ENCODE measurements at places on chromosomes 6 and 20.

DNA sequence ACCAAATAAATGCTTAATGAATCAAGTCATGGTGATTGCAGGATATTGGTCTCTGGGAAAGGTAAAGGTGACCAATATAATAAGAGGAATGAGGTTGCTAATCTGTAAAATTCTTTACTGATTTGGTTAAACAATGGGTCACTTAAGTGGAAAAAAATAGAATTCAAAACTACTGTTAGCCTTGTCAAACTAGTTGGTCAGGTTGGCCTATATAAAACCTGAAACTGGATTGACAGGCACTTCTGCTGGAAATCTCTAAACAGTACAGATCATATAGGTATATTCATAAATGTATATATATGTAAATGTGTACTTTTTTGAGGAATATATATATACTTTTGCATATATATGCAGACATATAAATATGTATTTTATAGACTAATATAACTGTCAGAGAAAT lies 19.7 kb downstream of the PLCB4 start:
- DNase-seq = no peak

DNA sequence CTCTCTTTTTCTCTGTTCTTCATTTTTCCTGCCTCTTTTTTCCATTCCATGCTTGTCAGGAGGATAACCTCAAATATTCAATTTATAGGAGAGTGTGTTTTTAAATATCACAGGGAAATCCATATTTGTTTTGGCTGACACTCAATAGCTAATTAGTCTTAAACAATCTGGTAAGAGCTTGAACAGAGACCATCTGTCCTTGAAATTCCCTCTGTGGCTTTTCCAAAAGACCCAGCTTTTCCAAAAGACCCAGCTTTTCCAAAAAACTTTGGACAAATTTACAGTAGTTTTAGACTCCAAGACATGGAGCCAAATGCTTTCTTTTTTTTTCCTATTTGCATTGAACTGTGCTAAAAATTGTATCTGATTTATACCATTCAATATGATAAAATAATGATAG lies 127.4 kb upstream of the FAM83B start:
- no peak for DNase-seq

DNA sequence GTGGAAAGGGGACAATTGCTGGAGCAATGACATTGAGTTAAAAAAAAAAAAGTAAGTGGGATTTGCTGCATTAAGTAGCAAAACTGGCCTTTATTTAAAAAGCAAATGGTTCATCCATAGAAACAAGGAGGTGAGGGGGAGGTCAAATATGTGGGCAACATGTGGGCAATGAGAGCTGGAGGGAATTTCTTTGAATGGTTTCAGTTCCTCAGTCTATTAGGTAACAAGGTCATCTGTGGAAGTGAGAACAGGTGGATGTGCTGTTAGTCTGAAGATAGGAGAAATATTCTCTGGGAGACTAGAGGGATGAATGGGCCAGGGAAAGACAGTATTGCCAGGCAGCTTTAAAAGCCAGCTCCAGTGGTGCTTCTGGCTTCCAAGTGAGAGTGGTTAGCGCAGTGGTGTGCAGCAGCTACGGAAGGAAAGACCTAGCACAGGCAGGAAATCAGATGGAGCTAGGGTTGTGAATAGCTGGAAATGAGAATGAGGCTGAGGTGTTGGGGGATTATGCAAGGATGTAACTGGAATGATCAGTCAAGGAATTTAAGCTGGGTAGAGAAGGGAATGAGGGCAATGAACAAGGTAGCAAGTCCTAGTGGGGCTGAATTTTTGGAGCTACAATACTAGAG lies 727.6 kb downstream of the PTPRT start:
- DNase-seq = no peak

- DNase-seq = no peak
Measured at GRCh38 chr20:2237059-2237458, 58.7 kb upstream of the TGM3 start.

DNA sequence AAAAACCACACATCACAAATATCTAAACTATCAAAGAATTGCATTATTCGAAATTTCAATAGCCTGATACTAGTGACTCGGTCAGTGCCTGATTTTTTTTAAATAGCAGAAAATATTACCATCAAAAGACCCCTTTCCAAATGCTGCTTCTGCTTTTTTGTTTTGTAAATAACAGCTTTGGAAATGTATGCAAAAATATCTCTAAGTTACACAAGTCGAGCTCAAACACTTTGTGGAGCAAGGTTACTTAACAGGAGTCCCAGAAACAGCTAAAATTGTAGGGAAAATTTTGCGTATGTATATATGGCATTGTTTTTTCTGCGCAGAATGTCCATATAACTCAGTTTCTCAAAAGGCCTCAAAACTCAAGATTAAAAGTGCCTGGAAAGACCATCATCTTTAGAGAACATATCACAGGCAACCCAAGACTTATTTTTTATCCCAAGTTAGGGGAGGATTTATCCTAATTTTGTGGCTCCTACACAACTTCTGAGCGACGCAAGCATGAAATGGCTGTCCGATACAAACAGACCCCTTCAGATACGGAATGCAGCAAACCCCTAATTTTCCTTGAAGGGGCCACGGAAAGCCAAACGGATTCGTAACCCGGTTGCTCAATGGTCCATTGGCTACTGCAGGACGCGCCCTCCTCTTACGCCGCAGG lies 1.3 kb downstream of the CEP85L start:
- DNase-seq = no peak

- DNase-seq = no peak
Measured at GRCh38 chr20:39538317-39538716, 576.2 kb downstream of the DHX35 start.

GRCh38 chr20:49308875-49309274 lies 31.0 kb upstream of the ZNFX1 start:
- no peak for DNase-seq

DNA sequence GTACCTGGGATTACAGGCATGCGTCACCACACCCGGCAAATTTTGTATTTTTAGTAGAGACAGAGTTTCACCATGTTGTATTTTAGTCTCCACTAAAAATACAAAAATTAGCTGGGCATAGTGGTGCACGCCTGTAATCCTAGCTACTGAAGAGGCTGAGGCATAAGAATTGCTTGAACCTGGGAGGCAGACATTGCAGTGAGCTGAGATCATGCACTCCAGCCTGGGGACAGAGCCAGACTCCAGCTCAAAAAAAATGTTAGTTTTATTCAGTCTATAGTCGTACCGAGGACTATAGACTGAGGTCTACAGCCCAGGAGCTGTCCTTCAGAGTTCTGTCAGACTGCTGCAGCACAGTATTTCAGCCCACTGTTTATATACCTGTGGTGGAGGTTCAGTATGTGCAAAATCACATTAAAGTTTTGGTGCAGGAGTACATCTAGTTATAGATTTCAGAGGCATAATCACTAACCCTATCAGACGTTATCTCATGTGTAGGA lies 3.6 kb upstream of the CASP8AP2 start:
- DNase-seq = no peak

DNA sequence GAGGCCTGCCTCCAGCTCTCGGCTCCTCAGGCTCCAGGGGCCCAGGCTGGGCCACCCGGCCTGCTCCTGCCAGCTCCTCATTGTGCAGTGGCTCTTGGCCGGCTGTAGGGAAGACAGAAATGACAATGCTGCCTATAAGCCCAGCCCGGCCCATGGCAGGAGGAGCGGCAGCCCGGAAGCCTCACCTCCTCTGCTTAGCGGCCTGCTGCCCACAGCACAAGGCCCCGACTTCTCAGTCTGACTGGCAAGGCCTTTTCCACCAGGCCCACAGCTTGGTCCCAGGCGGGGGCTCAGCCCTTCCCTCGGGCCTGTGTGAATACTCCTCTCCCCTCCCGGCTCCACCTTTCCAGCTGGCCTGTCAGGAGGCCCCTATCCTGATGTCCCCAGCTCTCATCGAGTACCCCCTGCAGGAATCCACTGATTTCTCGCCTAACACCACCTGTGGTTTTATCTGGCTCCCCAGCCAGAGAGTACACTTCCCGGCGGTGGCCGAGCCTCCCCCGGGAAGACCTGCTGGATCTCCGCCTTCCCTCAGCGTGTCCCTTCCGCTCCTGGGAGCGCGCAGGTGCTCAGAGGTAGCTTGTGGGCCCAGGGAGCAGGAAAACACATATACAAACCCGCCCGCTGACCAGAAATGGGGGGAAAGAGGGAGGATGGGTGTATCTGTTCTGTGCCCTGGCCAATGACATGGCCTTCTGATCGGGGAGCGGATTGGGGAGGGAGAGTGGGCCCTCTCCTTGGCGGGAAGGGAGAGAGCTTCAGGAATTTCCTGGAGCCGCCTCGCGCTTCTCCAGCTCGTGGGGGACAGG lies 963 bp downstream of the DDRGK1 start:
- DNase-seq = no peak

DNA sequence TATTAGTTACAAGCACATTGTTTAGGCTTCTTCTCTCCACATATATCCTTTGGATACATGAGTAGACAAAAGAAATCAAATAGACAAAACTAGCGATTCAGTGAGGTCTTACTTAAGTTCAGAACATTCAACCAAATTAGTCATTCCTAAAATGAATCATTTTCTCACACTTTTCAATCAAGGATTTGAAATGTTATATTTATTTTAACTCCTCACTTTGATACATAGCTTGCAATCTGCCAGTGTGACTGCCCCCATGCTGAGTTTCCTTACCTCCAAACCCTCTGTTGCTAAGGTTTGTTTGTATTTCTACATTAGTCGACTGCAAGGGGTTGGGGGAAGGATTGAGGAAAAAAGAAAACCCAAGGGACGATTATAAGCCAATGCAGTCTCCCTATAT lies 3.5 kb upstream of the MOXD1 start:
- no peak for DNase-seq

DNA sequence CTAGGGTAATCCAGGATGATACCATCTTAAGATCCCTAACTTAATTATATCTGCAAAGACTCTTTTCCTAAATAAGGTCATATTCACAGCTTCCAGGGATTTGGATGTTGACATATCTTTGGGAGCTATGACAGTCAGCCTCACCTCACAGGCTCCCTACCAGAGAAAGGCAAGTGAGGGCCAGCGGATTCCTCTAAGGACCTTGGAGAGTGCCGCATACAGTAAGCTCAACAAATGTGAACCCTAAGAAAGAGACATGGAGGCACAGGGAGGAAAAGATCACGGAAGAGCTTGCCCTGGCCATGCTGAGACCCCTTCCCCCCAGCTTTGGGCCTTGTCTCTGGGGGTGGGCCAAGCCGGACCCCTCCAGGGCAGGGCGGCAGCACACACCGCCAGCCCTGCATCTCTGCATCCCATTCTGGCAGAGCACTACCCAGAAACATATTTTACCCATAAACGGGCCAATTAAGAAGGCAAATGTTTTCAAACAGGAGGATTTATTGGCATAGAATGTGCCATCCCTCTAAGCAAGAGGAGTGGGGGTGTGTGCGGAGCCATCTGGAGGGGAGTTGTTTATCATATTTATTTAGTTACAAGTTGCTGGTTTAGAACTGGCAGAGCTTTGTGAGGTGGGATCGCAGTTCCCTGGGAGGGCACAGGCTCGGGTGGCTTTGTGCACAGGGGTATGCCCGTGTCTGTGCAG lies 55.4 kb downstream of the CHMP4B start:
- DNase-seq = no peak

DNA sequence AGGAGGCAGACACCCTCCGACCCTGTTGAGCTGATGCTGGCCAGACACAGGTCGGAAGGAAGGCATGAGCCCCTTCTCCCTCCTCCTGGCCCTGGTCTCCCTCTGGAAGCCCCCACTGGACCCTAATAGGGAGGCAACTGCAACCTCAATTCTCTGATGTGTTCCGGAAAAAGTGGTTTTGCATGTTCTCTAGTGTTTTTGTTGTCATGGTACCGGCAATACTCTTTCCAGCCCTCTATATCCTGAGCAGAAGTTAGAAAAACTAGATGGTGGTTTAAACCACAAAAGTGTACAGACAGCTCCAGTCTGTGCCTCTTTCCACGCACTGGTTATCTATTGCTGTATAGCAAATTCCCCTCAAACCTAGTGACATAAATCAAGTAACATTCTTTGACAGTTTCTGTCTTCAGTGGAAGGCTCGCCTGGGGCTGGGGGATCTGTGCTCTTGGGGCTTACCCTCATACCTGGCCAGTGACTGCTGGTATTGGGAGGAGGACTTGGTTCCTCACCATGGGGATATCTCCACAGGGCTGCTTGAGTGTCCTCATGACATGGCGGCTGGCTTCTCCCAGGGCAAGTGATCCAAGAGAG lies 37.0 kb downstream of the SYTL3 start:
- DNase-seq = no peak

DNA sequence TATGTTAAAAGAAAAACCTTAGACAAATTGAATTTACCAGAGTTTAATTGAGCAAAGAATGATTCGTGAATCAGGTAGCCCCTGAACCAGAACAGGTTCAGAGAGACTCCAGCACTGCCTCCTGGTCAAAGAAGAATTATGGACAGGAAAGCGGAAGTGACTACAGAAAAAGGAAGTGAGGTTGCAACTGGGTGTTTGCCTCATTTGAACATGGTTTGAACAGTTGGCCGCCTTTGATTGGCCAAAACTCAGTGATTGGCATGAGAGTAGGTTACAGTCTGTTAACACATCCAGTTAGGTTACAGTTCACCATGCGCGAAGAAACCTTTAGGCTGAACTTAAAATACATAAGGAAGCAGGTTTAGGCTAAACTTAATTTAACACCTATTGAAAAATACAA lies 248.8 kb downstream of the TFAP2A start:
- no peak for DNase-seq

- no peak for DNase-seq
Measured at GRCh38 chr6:153131037-153131981, at the start of gene RGS17. Gene RGS17, minus strand, starts transcription at chr6:153131282. Its CDS starts 87,264 bp downstream, at chr6:153044018.

DNA sequence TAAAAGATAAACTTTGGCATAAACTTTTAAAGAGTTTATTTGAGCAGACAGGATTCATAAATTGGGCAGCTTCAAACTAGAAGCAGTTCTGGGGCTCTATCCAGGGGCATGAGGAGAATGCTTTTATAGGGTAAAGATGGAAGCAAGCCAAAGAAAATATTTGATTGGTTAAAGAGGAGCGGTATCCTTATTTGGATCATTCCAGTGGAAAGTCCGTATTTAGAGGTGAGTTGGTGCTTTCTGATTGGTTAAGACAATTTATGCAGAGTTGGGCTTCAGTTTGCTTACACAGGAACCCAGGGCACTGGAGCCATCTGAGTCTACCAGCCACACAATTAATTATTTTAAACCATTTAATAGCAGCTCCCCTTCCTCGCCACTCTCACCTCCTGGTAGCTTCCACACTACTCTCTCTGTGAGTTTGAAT lies 37.9 kb upstream of the RNF217 start:
- DNase-seq = no peak

DNA sequence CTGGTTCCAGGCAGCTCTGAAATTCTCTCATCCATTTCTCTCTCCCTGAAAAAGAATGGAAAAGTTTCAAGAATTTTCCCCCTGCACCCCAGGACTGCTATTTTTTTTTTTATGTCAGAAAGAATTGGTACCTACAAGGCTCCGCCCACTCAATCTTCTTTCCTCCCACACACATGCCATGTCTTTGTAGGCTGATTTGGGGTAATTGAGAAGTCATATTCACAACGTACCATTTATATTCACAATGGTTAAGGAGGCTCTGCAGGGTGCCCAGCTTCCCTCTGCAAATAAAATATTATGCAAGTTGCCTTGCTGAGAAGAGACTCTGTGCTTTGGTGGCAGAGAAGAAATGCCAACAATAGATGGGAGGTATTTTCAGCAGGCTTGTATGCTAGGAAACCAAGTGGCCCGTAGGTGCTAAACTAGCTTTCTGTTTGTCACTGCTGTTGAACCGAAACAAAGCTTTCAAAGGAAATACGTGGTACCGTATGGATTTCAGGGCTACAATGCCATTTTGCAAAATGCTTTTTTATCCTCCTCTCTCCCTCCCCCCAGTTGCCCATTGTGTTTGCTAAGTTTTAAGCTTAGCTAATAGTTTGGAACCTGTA lies 150.0 kb downstream of the PHACTR1 start:
- DNase-seq = no peak

GRCh38 chr6:74971633-74972032 lies 234.2 kb downstream of the COL12A1 start:
- DNase-seq = no peak

GRCh38 chr6:142846459-142846831 lies 98.5 kb downstream of the HIVEP2 start:
- no peak for DNase-seq

Measured in activated naive CD4-positive, alpha-beta T cell treated with anti-CD3 and anti-CD28 coated beads, Interleukin-2, amount 50 U/mL, for 72 hours (primary cell).